ENCODE measurements at places on chromosomes 6 and 20.

DNA sequence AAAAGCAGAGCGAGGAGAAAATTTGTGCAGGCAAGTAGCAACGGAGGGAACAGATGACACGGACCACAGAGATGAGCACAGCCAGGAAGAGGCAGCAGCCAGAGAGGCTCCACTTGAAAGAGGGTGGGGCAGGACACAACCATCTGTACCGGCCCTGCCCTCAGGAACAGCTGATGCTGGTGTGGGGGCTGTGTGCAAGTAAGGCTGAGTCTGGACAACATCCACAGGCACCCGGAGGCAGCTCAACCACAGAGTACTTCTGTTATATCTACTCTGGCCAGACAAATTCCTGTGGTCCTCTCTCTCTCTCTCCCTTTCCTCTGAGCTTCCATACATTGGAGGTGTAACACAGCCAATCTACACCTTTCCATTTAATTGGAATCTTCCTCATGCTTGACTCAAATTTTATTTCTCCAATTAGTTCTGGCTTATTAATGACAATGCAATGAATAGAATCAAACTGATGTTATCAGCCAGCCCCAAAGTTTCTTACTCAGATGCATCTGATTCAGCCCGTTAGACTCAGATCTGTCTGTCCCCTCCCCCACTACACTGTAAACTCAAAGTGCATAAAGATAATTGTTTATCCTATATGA is 24.9 kb downstream of the KIF13A start:
- no peak for DNase-seq

- no peak for DNase-seq
Measured at GRCh38 chr6:121436960-121437850, 1.8 kb downstream of the GJA1 start.

DNA sequence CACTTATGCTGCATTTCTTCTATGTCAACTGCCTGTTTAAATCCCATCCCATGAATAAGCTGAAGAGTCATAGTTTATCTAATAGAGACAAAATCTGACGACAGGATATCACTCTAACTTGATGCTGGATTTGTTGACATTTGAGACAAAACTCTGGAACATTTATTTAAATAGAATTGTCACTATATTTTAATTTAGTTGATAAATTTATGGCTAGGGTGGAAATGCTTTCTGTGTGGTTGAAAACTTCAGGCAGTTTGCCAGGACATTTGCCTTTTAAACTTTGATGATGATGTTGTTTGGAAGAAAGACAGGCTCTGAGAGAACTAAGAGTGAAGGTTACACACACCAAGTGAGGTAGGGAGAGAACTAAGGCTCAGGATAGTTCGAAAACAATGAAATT is 68.1 kb downstream of the GJA1 start:
- DNase-seq, result no peak

- DNase-seq, result no peak
Measured at GRCh38 chr20:61621852-61622251, 369.8 kb downstream of the CDH4 start.

GRCh38 chr6:30102414-30102969 is 10.4 kb downstream of the TRIM31 start:
- no peak for DNase-seq

DNA sequence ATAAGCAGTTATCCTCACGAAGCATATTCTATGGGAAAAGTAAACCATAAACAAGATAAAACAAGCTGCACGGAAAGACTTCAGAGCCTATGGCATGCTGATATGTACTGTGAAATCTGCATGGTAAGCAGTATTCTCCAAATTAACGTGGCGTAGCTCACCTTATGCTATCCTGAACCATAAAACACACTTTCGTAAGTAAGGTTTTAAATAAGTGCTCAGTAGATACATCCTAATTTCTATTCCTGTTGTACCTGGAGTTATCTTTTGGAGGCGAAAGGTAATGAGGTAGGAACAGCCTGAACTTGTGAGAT is 208.7 kb downstream of the GMDS start:
- DNase-seq, result no peak

DNA sequence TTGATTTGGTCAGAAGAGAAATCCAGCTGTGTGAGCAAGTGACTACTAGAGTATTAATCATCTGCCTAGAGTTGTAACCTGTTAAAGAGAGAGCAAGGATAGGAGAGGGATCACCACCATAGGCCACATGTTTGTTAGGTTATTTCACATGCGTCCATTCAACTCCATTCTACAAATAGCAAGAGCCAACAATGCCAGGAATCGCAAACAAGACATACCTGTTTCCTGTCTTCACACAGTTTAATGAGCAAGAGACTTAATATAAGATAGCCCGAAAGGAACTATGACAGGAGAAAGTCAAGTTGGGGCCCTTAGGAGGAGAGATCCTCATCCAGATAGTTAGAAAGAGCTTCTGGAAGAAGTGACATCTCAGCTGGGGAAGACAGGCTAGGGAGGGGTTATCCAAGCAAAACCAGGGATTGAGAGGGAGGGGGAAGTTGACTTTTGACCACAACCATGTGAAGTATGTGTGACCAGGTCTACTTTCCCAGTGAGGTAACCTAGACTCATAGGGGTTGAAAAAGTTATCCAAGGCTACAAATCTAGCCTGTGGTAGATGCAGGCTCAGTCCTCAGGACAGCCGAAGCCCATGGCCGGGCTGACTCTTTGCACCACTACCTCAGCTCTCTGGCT is 147.4 kb downstream of the ALDH8A1 start:
- DNase-seq, result no peak

DNA sequence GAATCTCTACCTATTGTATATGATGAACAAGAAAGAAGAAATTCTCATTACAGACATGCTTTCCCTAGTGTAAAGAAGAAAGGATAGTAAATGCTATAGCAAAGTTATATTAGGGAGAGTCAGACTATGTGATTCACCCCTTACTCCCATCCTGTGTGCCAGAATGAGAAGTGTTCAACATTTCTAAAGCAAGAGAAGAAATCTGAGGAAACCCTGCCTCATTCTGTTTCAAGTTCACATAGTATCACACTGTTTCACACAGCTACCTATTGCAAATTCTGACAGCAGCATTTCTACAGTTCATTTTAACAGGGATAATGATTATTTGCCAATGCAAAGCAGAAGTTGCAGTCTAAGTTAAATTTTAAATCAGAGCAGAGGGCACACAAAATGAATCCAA is 267.2 kb upstream of the TCF21 start:
- DNase-seq, result no peak

- DNase-seq, result no peak
Measured at GRCh38 chr6:55033016-55033546, 141.2 kb upstream of the HCRTR2 start.

DNA sequence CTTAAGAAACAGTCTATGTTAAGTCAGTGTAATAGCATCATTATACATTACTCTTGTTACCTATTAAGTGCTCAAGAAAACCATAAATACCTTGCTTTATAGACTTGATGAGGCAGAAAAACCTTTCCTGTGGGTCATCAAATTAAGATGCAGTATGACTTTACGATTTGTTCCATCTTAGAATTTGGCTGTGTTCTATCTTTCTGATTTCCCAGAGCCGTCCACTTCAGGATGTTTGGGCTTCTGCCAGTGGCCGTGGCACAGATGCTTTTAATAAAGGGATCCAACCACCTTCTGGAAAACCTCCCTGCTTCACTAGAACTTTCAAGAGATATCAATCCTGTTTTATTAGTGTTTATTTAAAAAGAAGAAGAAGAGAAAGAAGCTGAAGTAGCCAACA is 71.2 kb downstream of the PDE7B start:
- no peak for DNase-seq

GRCh38 chr6:744666-745353 is 51.9 kb upstream of the EXOC2 start:
- no peak for DNase-seq

DNA sequence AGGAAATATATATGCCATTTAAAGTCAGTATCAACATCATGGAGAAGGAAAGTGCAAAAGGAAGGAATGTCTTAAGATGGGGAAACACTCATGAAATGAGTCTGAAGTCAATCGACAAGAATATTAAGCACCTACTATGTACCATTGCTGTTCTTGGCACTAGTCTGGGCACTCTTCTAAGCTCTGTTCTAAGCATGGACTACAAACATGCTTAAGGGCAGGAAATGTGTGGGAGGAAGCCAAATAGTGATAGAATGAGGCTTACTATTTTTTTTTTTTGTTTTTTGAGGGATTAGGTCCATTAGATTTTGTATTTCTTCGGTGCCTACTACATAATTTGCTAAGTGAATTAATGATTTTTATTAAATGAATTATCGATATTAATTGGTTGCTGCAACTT is 83.8 kb upstream of the SUPT3H start:
- DNase-seq, result no peak

DNA sequence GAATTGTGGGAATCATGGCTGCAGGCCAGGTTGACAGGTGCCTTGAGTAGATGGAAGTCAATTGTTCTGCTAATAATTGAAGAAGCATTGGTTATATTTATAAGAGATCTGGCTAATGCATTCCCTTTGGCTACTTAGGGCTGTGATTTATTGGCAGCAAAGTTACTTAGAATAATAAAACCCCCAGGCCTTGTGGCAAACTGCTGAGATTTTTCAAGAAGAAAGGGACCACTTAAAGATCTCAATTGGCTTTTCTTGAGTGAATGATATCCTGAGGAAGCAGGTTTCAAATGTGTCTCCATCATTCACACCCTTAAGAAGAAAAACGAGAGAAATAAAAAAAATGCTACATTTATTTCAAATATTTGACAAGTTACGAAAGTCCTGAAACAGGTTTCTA is 27.4 kb downstream of the DDO start:
- DNase-seq, result no peak

GRCh38 chr20:16517946-16518783 is 55.1 kb downstream of the KIF16B start:
- DNase-seq, result no peak

GRCh38 chr20:32511358-32512046 is 73.6 kb downstream of the NOL4L start:
- no peak for DNase-seq

DNA sequence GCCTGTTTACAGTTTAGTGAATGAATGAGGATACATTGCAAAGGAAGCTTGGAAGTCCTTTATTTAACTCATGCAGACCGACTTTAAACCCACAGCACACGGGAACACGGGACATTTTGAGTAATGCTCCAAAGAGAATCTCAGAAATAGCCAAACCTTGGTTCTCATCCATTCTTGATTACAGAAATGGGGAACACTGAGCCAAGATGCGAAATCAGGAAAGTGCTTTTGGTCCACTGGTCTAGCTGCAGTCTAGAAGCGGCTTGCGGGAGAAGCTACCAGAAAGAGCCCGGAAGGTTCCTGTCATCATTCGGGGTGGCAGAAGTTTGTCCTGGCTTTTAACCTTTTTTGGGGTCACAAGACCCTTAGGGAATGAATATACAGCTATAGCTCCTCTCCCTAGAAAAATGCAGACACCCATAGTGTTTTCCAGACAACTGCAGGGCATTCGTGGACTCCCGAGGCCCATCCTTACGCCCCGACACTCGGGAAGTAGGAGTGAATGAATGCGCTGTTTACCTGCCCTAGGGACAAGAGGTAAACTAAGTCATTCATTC is 475 bp upstream of the TMEM181 start:
- DNase-seq, result no peak

DNA sequence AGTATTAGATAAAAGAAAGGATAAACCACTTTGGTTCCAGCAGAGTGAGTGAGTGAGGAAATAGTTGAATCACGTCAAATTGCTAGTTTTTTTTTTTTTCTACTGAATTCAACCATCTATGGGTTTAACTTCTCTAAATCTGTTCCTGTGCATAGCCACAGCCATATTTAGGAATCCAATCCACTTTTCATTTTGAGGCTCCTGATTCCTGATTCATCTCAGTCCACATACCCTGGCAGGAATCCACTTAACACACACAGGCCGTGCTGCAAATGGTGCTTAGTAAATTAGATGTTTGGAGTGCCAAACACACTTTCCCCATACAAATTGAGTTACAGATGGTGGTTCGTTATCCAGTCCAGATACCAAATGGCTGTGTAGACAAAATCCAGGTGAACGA is 220.3 kb downstream of the ALDH8A1 start:
- no peak for DNase-seq

GRCh38 chr6:25628471-25629197 is 23.4 kb upstream of the SCGN start:
- DNase-seq, result no peak

DNA sequence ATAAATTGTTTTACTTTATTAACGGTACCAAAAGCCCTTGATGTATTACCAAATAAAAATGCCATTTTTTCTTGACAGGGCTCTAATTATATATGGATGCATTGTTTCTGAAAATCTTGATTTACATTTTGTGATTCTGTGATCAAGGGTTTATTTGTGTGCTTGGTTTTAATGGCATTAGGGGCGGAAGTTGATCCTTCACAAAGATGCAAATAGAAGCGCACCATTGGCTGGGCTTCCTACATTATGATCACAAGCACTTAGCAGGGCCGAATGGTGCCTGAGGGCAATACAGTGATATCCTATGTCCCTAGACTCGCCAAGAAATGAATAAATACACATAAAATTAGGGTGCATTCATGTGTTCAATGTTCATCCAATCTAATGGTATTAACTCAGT is 172.9 kb upstream of the UST start:
- DNase-seq, result no peak

DNA sequence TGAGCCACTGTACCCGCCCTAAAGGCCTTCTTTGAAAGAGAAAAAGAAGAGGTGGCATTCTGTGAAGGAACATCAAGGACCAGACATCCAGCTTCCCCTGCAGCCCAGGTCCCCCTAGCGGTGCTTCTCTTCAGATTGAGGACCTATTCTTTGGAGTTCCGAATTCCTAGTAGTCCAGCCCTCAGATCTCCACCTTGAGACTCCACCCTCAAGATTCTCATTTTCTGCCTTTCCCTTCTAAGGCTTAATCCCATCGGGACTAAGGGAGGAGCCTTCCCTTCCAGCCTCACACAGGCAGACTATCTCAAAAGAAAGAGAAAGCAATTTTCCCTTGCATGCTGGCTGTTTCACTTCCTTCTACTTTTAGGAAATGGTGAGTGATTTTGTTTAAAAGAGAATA is 32.5 kb downstream of the MUC22 start:
- DNase-seq, result peak; percentile 9

GRCh38 chr6:166317261-166318212 is 9.3 kb upstream of the PRR18 start:
- DNase-seq, result no peak

- DNase-seq, result no peak
Measured at GRCh38 chr6:37399131-37399530, 33.9 kb upstream of the CMTR1 start.

GRCh38 chr20:50115041-50115512 is 2.1 kb upstream of the UBE2V1 start:
- DNase-seq, result no peak

- DNase-seq, result no peak
Measured at GRCh38 chr20:5991623-5992441, 41.4 kb downstream of the MCM8 start.

- DNase-seq, result no peak
Measured at GRCh38 chr20:59434960-59435359, 134.5 kb downstream of the EDN3 start.

Data from stimulated activated CD4-positive, alpha-beta T cell treated with anti-CD3 and anti-CD28 coated beads, TNF-alpha, amount 100 ng/mL, for 4 hours (primary cell).